Stimulated activated CD8-positive, alpha-beta memory T cell treated with anti-CD3 and anti-CD28 coated beads, Interleukin-7, amount 100 ng/mL, for 48 hours (primary cell): ENCODE measurements at places on chromosomes 7 and 10.

DNA sequence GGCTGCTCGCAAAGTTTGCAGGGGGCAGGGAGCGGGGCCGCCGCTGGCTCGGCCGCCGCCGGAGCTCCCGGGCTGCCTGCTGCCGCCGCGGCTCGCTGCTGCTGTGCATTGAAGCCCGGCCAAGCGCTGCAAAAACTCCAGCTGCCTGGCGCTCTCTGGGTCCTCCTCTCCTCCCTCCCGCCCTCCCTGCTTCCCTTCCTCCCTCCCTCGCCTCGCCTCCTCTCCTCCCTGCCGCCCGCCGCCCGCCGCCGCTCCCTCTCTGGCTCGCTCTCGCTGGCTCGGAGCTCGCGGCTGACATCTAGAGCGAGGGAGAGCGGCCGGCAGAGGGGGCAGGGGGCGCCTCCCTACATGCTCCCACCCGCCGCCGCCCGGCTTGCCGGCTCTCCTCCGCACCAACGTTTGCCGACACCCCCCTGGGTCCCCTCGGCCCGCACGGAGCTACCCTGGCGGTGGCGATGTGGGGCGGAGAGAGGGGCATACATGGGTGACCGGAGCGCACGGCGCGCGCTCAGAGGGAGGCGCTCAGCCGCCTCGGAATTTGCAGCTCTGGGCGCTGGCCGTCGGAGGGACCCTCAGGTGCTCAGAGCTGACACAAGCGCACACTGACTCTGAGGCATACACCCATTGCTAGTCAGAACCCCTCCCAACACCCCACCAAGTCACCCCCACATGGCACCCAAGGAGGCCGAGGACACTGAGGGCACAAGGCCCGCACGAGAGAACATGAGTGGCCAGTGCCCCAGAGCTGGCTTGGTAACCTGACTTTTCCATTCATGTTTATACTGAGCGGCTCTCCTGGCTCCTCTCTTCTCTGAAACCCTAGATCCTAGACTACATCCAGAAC, 1.2 kb upstream of the PLXNA4 start:
- no peak for DNase-seq

DNA sequence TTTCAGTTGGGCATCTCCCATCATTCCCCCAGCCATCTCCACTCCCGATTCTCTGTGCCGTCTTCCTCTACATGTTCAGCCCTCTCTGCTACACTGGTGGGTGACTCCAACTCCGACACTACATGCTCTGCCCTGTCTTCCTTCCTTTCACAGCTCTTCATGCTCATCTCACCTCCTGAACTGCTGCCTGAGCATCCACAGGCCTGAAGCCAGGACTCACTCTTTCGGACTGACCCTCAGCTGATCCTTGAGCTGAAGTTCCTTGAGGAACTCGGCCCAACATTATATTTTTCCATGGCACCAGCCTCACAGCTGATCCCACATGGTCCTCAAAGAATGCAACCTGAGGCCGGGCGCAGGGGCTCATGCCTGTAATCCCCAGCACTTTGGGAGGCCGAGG, 538.4 kb downstream of the PTPRN2 start:
- no peak for DNase-seq

GRCh38 chr10:3099291-3100092, 32.1 kb downstream of the PFKP start:
- DNase-seq: no peak

- no peak for DNase-seq
Observed at GRCh38 chr7:139845443-139845805, 16.4 kb downstream of the TBXAS1 start.

DNA sequence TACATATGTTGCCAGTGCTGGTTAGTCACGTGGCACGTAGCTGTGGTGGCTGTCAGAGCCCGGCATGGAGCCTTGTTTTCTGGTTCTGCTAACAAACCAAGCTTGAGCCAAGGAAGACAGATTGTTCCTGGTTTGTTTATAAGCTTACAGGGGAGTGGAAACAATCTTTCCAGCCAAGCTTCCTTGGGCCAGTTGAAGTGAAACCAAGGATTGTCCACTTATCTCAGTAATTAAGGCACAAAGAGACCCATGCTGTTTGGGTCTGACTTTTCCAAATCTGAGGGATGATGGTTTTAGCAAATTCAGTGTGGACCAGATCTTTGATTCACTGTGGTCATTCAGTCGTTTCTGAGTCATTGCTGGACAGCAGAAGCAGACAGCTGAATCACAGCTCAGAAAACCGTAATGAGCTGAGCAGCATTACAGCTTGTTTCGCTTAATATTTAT, 297.3 kb upstream of the COBL start:
- DNase-seq: no peak

DNA sequence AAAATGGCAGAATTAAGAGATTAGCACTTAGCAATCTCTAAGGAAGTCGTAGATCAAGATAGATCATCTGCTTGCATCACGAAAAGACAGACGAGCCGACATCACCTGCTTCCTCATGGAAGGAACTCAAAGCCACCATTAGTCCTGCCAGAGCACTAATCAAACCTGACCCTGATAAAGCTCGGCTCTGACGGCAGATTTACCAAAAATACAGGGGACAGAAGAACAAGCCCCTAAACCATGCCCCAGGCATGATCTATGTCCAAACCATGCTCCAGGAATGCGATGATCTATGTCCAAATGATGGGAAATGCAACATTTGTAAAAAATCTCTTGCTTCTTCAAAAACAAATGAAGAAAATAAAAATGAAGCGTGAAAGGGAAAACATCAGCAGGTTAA, 182.8 kb downstream of the TCERG1L start:
- DNase-seq: no peak

DNA sequence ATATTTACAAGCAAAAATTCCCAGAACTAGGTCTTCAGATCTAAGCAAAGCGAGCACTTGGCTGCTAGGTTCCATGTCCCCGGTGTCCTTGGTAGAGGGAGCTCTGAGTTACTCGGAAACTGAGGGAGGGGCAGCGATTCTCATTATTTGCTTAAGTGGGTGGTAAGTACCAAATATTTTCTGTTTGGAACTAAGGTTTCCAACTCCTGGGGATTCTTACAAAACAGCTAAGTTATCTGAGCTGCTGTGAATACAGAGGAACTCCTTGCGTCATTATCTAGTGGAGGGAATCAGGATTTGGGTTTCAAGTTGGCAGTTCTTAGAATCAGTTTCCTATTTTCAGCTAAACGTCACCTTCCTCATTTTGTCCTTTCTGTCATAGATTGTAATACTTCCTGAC, 76.8 kb upstream of the IKZF1 start:
- no peak for DNase-seq

GRCh38 chr10:117373823-117374505, 1.3 kb downstream of the PDZD8 start:
- DNase-seq: no peak

DNA sequence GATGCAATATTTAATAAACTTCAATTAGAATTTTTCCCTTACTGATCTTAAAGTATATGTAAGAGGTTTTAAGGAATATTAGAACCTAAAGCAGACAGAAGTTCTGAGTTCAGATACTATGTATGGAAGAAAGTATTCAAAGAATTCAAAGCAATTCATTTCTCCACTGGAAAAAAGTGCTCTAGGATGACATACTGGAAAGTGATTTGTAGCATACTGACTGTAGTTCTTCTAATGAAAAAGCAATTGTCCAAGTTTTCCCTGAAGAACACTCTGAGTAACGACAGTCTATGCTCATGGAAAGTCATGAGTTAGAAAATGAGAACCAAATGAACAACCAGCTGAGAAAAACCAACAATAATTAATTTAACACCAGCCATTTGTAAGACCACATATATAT, 180.8 kb upstream of the SLC26A5 start:
- DNase-seq: no peak

- DNase-seq: no peak
Observed at GRCh38 chr7:137146012-137146455, 197.5 kb downstream of the PTN start.

- DNase-seq: peak; percentile 31
Observed at GRCh38 chr7:122092964-122093797, 50.9 kb downstream of the AASS start.

DNA sequence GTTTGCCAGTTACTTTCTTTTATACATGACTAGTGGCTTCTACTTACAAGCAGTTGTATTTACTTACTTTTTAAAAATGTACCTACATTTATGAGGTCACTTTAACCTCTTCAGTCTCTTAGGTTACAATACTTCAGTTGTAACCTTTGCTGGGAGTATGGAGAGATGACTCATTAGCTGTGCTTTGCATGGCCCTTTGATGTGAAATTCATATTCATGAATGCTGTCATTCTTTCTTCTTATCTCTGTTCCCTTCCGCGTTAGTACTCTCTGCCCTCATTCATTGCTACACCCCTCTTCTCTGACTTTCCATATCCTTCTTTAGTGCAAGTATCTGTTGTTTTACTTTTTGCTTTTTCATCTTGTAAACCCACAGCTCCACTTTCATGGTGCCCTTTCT, 164.3 kb downstream of the BMPER start:
- DNase-seq: no peak

GRCh38 chr10:112775381-112775780, 174.7 kb upstream of the TCF7L2 start:
- DNase-seq: no peak

GRCh38 chr10:28913436-28914237, 236.3 kb downstream of the BAMBI start:
- no peak for DNase-seq

DNA sequence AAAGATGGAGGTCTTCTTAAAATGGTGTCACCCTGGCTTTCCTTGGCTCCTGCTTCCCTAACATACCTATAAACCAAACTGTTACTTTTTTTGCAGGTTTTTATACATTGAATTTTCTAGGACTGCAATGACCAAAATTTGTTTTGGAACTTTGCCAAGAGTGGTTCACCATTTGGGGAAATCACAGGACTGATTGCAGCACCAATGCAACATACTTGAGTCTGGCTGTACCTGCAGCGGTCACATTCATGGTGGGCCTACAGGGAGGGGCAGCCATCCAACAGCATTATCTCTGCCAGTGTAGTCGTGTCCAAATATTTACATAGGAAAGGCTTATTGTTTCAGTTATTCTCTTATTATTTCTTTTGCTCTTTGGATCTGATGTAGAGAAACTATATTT, 69.0 kb downstream of the HACD1 start:
- no peak for DNase-seq

DNA sequence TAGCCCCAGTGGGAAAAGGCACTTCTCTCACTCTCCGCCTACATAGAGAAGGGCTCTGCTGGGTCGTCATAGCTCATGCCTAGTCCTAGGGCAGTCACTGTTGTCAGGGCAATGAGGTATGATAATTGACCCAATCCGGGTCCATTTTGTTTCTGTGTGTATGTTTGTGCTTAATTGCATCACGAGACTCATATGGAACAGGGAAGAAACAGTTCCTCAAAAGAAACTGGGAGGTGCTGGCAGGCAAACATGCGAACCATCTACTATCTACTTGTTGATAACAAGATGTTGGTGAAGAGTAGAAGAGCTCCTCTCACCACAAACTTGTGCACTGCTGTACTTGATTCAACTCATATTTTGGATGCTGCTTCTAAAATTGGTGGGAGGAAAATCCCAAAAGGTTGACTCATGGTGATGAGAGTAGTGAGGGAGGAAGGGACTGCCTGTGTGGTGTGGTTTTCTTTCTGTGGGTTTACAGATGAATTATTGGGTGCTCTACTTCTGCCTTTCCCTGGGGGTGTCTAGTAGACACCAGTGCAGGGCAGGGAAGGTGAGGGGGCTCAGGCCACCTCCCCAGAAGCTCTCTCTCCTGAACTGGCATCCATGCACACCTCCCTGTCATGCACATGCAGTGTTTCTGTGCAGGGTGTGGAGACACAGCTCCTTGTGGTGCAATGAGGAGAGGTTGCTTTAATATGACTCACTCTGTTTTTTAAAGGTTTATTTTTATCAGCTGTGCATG, 29.4 kb downstream of the LSMEM1 start:
- DNase-seq: peak; percentile 1

GRCh38 chr10:102673819-102674511, 29.7 kb downstream of the TRIM8 start:
- no peak for DNase-seq

DNA sequence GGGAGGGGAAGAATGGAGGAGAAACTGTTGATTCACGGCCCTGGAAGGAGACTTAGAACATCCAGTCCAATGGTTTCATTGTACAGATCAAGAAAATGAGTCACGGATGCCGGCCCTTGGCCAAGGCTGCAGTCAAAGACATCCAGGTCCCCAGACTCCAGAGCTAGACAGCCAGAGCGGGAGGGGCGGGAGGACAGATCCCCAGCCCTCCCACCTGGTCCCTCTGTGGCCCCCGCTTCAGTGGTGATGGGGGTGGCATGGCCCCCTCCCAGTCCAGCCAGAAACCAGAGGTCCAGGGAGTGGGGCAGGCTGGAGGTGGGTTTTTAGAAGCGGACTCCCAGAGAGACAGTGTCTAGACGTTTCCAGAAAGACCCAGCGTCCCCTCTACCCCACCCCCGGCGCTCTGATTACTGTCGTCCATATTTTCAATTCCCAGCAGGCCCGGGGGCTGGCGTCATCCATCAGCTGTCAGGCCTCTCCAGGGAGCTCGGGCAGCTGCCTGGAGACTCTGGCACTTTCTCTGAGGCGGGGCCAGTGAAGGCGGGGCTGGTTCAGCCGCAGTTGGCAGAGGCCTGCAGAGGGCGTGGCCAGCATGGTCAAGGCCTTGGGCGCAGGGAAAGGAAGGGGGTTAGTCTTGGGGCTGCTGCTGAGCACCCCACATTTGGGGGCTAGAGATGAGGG, 8.0 kb upstream of the HSPB1 start:
- DNase-seq: no peak

DNA sequence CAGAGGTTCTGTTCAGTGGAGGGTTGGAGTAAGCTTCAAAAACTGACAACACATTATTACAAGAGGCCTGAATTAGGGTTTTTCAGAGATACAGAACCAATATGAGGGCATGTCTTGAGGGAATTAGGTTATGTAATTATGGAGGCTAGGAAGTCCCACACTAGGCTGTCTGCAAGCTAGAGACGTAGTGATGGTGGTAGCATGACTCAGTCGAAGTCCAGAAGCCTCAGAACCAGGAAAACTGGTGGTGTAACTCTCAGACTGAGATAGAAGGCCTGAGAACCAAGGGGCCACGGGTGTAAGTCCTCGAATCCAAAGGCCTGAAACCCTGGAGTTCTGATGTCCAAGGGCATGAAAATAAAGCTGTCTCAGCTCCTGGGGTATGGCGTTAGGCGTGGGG, 35.6 kb downstream of the ZNF518A start:
- DNase-seq: no peak

DNA sequence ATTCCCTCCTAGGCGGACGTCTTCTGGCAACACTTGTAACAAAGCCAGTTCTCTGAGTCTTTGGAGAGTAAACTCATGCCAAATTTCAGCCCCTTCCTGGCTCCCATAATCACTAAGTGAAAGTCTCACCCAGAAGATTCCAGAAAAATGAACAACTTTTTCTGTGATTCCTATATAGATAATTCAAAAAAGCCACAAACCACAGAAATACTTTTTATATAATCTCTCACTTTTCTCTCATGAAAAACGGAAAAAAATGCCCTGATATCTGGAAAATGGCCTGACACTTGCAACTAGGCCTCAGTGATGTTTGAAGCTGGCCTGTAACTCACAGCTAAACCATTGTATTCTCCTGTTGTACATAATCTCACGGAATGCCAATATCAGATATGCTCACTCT, 296.2 kb downstream of the HTR7 start:
- no peak for DNase-seq
